Neural progenitor cell (in vitro differentiated cells): ENCODE measurements at places on chromosomes 5 and 9. TPM values are rescaled to one million over a fixed set of nuclear protein-coding genes. Genes with fewer than 3 reads are reported as not detected.

DNA sequence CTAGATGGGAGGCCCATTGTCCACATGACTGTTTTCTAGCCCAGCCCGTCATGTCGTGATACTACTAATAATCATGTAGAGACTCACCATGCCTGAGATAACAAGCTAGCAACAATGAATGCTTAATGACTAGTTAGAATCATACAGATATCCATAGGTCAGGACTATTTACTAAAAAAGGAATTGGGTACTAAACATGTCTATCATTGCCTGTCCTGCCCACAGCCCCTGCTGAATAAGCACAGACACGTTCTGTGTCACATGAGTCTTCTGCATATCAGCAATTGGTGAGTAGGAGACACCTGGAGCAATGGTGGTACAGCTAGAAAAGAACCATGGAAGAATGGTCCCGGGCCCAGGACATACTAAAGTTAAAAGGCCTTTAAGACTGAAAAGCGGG lies 18.0 kb downstream of the FRRS1L start:
- no peak for DNase-seq

Gene PCDHGA8
- 2.3 and 3.3 TPM in 2 replicates for total RNA-seq

- DNase-seq: no peak
These were observed 53.9 kb upstream of the TMEM171 start for GRCh38 chr5:73066466-73066865.

Gene SLCO6A1
- total RNA-seq: 0.51 and 2.1 TPM in 2 replicates

Gene KIF4B
- total RNA-seq: 0.12 TPM in 1 of 2 replicates, not detected in the other

Gene GAPVD1
- total RNA-seq: 33.1 and 43.5 TPM in 2 replicates

Gene ECM2
- total RNA-seq: not detected in 2 replicates

Gene MAPK9
- 31.5 and 40.6 TPM in 2 replicates for total RNA-seq

Gene HINT2
- total RNA-seq: 21.8 and 35.9 TPM in 2 replicates
